Activated CD4-positive, alpha-beta T cell treated with anti-CD3 and anti-CD28 coated beads for 4 hours (primary cell): ENCODE measurements at places on chromosomes 7 and 10.

DNA sequence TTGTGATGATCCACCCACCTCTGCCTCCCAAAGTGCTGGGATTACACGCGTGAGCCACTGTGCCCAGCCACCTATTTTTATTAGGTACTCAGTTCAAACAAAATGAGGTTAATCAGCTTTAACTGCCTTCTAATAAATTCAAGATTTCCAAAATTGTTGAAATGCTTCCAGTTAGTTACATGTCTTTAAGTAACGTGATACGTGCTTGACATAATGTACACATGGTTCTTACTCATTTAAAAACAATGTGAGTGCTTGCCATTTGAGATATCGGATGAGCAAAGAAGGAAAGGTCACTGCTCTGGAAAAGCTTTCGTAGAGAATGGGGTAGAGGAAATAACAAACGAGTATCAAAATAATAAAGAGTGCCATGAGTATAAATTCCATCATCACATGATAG, 83.6 kb downstream of the KMT2E start:
- no peak for DNase-seq

DNA sequence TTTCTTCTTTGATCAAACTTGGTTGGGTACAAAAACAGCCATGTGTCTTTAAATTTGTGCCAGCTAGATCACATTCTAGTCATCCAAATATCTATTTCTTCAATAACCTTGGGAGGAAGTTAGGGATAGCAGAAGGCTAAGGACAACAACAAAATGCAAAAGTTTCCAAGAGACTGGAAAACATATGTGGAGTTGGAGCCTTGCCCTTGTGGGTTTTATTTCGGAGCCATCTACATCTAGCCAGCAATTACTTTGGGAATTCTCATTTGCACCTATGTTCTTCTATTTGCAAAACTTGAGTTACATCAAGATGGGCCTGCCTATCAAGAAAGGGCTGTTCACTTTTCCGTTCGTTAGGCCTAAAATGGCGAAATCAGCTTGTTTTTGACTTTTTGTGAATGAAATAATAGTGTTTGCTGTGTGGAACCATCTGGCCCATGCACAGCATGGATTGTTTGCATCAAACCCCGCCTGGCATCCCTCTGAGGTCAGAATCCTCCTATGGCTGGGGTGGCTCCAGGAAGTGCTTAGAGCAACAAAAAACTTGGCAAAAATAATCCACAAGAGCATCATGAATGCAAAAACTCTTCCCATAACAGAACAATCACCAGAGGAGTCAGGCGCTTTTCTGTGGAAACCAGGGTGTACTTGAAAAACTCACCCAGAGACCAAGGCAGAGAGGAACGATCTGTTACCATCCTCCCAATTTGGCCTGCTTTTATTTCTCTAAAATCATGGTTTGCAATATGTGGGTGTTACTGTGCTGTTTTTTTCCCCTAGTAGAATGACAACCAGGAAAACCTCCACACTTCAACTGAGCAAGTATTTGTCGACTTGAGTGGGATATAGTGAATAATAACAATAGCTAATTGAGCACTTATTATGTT, 36.2 kb upstream of the XPNPEP1 start:
- no peak for DNase-seq

- no peak for DNase-seq
Measured at GRCh38 chr10:4541292-4541691, 284.7 kb upstream of the AKR1E2 start.

- no peak for DNase-seq
Measured at GRCh38 chr10:32577448-32577847, 131.5 kb downstream of the CCDC7 start.

DNA sequence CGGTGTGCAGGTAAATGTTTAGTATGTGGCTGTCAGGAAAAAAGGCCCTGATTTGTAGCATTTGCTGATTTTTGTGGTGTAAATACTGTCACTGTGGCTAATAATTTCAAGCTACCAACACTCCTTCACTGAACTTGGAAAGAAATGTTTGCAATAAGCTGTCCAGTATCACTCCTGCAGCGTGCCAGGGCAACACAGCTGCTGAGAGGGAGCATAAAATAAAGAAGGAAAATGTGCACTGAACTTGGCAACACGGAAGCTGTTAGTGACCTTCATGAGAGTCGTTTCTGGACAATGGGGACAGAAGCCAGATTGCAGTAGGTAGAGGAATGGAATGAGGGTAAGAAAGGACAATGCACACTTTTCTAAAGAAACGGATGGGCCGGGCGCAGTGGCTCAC, 37.9 kb upstream of the FHIP2A start:
- no peak for DNase-seq

DNA sequence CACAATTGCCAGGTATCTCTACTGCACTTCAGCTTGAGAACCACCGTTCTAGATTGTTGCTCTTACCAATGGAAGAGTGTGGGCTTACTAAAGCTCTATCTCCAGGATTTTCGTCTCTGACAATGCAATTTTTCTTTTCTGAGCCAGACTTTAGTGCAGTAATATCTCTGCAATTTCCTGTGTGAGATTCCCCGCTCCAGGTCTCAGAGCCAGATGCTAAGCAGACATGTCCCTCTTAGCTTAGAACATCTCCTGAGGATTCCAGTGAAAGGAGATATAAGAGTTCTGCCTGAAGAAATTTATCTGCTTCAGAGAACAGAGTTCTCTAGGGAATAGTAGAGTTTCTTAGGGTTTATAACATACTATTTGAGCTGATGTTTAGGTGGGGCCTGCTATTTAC, 82.0 kb downstream of the SND1 start:
- no peak for DNase-seq

GRCh38 chr7:32243687-32244290, 173.6 kb upstream of the PDE1C start:
- no peak for DNase-seq

GRCh38 chr10:43844221-43844620, 195.5 kb upstream of the ZNF32 start:
- no peak for DNase-seq

DNA sequence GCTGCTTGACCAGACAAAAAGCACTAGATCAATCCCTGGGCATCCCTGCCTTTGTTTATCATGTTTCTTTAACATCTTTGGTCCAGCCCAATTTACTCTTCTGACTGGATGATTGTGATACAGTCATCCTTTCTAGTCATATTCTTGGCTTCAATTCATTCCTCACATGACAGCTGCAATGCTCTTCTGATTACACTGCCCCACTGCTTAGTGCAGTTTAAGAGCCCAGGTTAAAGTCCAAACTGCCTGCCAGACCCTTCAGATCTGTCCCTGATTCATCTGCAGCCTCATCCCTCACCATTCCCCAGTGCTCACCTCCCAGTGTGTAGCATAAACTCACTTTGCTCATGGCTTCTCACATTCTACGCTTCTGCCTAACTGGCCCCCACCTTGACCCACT, 383.8 kb downstream of the TNS3 start:
- no peak for DNase-seq

GRCh38 chr7:64881461-64882287, 21.4 kb upstream of the ZNF273 start:
- DNase-seq: no peak

DNA sequence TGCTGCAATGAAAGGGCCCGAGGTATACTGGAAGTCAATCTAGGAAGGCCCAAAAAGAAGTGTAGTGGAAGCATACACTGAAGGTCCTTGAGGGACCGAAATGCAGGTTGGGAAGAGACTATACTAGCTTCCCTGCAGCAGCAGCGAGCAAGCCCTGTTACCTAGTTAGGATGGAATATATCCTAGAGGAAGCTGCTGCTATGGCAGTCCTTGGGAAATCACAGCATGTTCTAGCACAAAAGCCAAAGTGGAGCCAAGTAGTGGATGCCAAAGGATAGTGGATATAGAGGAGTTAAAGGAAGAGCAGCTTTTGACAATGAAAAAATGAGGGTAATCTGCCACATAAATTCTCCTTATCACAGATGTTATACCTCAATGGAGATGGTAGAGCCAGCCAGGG, 123.8 kb upstream of the STARD3NL start:
- no peak for DNase-seq

DNA sequence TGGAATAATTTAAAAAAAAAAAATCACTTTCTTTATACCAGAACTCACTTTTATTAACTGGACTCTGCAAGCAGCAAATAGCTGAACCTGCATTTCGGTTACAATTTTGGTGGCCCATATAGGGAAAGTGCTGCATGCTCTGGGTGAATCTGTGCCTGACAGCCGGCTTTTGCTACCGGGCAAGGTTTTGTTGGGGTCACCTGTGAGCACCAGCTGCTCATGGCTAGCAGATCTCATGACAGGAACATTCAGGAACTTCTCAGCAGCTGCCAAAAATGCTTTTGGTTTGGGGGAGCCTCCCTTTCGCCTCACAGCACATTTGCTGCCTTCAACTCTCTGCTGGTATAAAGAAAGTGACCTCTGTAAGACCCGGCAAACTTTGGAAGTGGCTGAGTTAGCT, 13.2 kb upstream of the CREB3L2 start:
- no peak for DNase-seq

- no peak for DNase-seq
Measured at GRCh38 chr7:83478616-83479015, 170.3 kb downstream of the SEMA3E start.

GRCh38 chr7:29080803-29081202, 65.5 kb downstream of the CPVL start:
- DNase-seq: no peak
